Hypothalamus (tissue), 51 donors: ENCODE measurements at places on chromosomes 3 and 15.

DNA sequence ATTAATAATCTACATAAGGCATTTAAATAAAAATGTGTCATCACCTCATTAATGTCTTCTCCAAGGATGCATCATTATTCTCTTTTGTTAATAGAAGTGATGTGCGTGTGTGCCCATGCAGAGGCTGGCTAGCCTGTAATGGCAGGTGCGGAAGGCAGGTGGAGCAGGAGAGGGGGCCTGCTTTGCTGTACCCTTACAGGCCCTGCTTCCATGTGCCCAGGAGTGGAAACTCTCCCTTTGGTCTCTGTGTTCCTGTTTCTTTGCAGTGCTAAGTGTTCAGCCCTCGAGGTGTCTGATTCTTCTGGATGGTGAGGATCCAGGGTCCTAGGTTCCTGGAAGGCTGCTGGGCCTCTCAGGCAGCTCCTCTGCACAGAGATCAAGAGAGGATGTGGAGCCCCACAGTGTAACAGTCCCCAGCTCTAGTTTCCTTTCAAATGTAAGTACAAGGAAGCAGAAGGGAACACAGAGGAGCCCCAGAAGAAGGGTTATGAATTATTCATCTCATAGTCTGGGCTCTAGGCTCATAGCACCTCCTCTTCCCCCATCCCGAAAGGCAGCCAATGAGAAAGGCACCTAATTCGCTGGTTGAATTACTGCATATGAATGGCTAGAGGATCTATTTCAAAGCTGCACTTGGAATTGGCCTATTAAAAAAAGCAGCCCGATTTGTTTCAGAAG, 39.2 kb upstream of the AGBL1 start:
- no peak for DNase-seq

GRCh38 chr3:158768361-158768787, 33.5 kb upstream of the MFSD1 start:
- DNase-seq = no peak

DNA sequence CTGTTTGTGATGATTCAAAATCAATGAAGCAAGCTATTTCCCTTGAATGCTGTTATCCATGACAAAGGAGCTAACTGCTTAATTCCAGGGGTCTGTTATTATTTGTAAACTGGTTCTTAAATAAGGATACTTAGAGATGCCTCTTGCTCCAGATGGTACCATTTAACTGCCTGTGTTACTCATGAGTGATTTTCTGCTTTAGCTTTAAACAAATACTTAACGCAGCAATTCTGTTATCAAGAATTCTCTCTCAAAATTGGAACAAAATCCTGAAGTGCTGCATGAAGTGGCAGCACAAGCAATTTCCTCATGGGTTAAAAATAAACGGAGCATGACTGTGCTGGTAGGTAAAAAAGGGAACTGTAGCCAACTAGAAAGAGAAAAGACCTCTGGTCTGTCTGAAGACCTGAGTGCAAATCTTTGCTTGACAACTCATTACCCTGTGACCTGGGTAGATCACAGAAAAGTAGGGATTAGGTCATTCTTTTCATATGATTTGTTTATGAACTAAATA, 62.5 kb upstream of the GBE1 start:
- no peak for DNase-seq

- DNase-seq = no peak
Observed at GRCh38 chr15:51917493-51917892, 54.1 kb downstream of the LEO1 start.

- DNase-seq = no peak
Observed at GRCh38 chr3:58581328-58582091, 4.3 kb upstream of the FAM107A start.

- no peak for DNase-seq
Observed at GRCh38 chr15:40050788-40051470, 11.9 kb upstream of the SRP14 start.

GRCh38 chr3:134214239-134214638, 36.4 kb downstream of the RYK start:
- DNase-seq = no peak

DNA sequence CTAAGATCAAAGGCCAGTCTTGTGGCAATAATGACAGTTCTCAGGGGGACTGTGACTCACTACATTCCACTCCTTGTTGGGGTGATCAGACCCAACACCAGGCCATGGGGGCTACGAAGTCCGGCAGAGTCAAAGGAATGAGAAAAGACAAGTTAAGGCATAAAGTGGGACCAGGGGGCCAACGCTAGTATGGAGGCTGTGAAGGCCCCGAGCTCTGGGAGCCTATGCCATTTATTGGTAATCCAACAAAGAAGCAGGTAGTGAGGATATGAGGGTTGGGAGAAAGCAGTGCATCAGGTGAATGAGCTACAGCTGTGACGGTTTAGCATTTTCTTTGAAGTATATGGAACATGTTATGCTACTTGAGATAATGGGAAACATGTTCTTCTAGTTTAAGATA, 104.4 kb upstream of the C2CD4B start:
- no peak for DNase-seq

GRCh38 chr3:111906656-111907055, 47.6 kb downstream of the PHLDB2 start:
- no peak for DNase-seq

DNA sequence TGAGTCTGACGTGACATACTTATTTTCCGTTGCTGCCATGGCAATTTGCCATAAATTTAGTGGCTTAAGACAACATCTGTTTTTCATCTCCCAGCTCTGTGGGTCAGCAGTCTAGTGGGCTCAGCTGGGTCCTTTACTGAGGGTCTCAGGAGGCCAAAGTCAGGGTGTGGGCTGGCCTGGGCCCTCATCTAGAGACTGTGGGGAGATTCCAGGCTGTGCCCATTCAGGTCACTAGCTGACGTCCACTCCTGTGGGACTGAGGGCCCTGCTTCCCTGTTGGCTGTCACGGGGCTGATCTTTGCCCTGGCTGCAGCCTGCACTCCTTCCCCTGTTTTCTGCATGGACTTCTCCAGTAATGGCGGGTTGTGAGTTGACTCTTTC, 19.1 kb downstream of the FGD5 start:
- no peak for DNase-seq

- DNase-seq = no peak
Observed at GRCh38 chr15:74504836-74505235, 36.2 kb upstream of the ARID3B start.

- no peak for DNase-seq
Observed at GRCh38 chr3:51916418-51916817, 13.3 kb upstream of the IQCF1 start.

GRCh38 chr3:50388016-50388719, 28.8 kb upstream of the TMEM115 start:
- DNase-seq = no peak

- DNase-seq = peak; percentile 66
Observed at GRCh38 chr3:33115024-33115768, 1.4 kb downstream of the CRTAP start.

- DNase-seq = no peak
Observed at GRCh38 chr15:48459571-48460442, 128.6 kb downstream of the DUT start.

- DNase-seq = no peak
Observed at GRCh38 chr15:39931615-39932014, 2.3 kb upstream of the EIF2AK4 start.

DNA sequence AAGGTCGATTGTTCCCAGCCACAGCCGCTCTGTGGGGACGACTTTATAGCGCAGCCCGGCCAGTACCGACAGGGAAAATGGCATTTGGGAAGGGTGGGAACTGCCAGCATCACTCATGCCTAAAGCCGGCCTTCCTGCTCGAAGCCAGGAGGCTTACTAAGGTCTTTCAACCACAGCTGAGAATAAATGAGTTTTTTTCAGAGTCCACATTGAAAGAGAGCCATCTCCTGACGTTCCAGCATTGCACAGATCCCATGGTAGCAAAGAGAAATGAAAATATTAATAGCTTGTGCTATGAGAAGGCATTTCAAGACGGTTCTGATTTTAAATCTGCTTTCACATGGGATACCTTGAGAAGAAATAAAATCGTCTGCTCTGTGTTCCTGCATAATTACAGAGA, 230.2 kb upstream of the IGF1R start:
- DNase-seq = no peak

- no peak for DNase-seq
Observed at GRCh38 chr3:128385080-128385832, 81.4 kb downstream of the DNAJB8 start.

DNA sequence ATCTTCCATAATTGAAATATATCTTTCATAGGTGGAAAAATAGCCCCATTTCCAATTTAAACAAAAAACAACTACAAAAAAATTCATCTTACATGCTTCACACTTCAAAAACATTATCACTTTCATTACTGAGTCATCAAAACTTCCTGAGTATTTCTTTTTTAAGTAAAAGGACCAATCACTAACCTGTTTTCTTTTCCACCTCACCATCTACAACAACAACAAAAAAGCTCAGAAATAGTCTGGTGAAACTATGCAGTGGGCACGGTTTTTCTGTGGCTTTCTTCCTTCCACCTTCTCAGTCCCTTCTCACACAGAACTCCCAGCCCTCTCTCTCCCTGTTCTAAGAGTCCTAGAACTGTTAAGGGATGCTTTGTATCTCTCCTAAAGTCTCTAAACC, 20.3 kb upstream of the TNIK start:
- no peak for DNase-seq

GRCh38 chr3:190155752-190156151, 35.1 kb upstream of the P3H2 start:
- DNase-seq = no peak

DNA sequence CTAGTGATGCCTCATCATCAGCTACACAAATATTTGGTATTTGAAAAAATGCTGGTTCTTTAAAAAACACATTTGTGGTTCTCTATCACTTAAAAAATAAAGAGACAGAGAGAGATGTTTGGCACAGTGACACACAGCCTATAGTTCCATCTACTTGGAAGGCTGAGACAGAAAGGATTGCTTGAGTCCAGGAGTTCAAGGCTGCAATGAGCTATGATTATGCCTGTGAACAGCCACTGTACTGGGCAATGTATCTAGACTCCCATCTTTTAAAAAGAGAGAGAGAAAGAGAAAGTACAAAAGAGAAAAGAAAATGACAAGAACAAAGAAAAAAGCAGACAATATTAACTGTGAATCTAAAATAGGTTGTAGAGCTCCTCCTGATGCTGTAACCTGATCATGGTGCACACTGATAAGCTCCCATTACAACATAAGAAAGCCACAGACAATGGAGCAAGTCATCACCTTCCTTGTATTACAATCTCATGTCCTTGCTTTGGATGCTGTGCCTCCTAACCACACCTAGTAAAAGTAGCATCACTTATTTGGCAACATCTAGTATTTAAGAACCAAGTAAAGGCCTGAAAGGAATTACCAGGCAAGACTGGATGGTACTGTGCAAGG, 31.7 kb upstream of the MAP4 start:
- DNase-seq = no peak

GRCh38 chr3:96813134-96813819, 1.1 kb upstream of the EPHA6 start:
- peak; percentile 41 for DNase-seq

DNA sequence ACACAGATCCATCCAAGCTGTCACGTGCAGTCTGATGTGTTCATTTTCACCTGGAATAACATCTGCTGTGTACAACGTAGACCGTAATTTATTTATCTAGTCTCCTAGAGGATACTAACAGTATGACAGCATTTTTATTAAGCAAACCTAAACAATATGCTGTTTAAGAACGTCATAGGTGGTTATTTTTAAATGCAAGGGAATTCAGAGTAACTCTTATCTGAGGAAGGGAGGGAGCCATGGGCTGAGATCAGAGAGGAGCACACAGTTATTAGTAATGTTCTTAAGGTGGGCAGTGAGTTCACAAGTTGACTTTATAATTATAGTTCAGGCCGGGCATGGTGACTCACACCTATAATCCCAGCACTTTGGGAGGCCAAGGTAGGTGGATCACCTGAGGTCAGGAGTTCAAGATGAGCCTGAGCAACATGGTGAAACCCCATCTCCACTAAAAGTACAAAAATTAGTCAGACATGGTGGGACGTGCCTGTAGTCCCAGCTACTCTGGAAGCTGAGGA, 193.6 kb downstream of the UACA start:
- DNase-seq = no peak

GRCh38 chr3:135068011-135068410, 273.0 kb downstream of the EPHB1 start:
- DNase-seq = no peak

GRCh38 chr15:40706121-40706520, 11.1 kb downstream of the RAD51 start:
- DNase-seq = no peak

DNA sequence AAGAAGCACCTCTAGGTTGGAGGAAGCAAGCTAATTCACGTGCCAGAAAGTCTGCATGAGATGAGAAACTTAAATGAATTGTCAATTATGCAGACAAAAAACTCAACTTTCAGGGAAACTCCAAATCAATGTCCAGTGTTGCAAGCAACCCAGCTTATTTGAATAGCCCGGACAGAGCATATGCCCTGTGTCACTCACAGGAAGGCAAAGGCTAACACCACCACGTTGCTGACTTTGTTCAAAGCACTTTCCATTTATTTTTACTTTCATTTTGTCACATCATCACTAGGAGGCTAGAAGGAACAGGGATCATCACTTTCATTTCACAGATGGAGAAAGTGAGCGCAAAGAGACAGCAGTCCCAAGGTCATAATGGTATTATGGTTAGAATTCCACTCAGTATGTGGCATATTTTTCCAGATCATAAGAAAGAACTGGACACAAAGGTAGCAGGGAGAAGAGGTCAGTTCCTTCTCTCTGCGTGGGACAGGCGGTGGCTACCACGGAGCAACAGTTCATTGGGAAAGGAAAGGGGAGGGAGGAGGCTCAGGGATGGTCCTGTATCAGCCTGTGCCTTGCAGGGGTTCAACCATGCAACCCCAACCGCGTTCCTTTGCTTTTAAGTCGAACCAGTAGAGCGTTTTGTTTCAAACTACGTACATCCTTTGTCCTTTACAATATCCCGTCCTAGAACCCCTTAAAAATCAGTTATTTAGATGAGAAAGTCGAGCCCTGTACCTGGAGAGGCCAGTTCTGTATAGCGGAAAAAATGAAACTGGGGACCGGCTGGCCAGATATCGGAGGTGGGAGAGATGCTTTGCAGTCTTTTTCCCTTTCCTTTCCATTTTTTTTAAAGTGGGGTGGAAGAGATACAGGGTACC, 1.1 kb downstream of the HEG1 start:
- DNase-seq = no peak

DNA sequence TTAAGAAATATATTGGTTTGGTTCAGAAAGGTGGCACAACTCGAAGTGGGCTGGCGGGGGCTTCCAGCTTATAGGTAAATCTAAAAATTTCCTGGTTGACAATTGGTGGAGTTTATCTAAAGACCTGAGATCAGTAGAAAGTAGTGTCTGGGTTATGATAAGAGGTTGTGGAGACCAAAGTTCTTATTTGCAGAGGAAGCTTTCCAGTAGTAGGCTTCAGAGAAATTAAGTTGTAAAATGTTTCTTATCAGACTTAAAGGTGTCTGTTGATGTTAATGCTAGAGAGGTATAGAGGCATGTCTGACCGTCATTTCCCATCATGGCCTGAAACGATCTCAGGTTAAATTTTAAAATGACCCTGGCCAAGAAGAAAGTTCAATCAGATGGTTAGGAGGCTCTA, 565.2 kb upstream of the DPPA4 start:
- DNase-seq = no peak

DNA sequence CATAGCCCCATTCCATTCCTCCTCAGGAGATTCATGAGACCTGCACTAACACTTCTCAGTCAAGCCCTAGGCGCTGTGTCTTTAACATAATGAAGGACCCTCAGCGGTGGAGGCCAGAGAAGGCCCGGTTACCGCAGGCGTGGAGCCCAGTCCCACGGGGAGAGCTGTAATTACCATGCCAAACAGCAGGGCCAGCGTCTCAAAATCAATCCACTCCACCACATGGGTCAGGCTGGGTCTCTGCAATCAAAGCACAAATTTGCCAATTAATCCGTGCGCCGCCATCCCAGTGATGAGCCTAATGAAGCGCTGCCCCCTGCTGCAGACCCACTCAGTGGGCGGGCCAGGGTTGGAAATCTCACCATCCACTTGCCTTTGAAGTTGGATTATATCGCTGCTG, 109.7 kb downstream of the OCA2 start:
- no peak for DNase-seq
